ENCODE measurements at places on chromosomes 2 and 18. TPM values are rescaled to one million over a fixed set of nuclear protein-coding genes. Genes with fewer than 3 reads are reported as not detected.

USP40 gene
- 11.0 TPM for total RNA-seq

DCDC2C gene
- total RNA-seq: not detected

CLEC4F gene
- total RNA-seq: 0.27 TPM

SCG2 gene
- not detected for total RNA-seq

ETAA1 gene
- total RNA-seq: 7.9 TPM

IL1B gene
- total RNA-seq: not detected

ALK gene
- total RNA-seq: not detected
